ENCODE measurements at places on chromosomes 7 and 10.
A peak's percentile ranks its signal among the peaks of the same experiment; 100 is the strongest.

DNA sequence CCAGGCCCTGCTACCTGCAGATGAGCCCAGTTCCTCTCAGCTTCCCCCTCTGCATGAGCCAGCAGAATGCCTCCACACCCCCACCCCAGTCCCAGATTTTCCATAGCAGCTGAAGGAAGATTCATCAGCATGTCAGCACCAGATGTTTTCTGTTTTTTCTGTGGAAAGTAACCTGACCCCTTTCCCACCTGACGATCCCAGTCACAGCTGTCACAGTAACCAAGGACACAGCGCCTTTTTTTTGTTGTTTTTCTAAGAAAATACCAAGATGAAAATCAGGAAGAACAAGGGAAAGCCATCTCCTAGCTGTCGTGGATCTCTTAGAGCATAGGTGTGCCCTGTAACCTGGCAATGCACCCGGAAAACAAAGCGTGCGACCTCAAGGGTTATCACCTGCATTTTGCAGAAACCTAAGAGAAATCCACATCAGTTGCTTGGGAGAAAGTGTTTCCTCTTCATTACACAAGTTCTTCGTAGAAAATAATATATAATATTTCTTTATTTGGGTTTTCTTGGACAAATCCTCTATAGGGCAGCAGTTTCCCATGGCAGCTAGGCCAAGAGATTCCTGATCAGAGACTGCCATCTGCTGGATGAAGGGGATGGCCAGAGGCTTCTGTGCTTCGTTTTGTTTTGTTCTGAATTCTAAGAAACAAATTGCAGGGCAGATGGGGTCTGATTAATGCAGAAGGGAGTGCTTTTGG is 401.9 kb downstream of the TNS3 start:
- DNase-seq, result no peak

DNA sequence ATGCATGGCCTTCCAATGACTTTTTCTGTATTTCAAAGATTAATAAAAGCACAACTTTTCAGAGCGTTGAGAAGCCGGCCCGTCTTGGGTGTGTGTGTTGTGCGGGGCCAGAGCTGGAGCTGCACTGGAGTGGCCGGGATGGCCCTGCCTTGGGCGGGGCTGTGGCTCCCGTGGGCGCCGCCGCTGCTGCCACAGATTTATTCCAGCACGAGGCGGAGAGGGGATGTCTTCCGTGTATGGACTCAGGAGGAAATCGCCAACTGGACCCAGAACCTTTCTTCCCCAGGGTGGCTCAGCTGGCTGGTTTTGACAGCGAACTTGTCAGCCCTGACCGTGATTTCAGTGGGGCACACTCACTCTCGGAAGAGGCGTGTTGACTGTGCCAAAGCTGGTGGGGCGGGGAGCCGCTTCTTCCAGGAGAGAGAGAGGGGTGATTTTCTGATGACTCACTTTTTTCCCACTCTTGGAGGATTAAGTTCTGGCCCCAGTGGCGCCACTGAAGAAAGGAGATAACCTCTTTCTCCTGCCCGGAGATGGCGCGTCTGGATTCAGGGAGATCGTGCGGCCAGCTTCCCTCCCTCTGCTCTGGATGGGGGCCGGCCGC is 72.4 kb downstream of the DNAJB6 start:
- DNase-seq, result no peak

DNA sequence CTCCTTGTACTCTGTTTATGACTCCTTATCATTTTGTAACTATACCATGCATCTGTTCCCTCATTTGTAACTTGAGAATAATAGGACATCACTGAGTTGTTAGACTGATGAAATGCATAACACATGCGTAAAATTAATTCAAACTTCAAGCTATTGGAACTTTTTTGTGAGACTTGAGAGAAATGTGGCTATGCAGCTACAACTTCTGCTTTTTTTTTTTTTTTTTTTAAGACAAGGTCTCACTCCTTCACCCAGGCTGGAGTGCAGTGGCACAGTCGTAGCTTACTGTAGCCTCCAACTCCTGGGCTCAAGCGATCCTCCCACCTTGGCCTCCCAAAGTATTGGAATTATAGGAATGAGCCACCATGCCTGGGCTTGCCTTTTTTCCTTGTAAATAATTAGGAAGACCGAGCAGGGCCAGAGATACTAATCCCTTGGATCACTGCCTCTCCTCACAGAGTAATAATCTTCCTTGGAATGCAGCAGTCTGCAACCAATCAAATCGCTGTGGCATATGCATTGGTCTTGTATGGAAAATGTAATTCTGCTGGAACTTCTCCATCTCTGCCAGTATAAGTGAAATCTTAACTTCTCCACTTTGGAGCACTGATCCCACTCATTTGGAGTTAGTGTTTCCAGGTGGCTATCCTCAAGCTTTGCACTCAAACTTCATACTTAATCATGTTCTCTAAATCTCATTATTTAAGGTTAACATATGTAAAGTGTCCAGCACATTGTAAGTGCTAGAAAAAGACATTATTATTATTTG is 2.0 kb upstream of the PANK1 start:
- no peak for DNase-seq

- DNase-seq, result no peak
These were observed 46.9 kb downstream of the PIK3CG start for GRCh38 chr7:106911959-106912358.

DNA sequence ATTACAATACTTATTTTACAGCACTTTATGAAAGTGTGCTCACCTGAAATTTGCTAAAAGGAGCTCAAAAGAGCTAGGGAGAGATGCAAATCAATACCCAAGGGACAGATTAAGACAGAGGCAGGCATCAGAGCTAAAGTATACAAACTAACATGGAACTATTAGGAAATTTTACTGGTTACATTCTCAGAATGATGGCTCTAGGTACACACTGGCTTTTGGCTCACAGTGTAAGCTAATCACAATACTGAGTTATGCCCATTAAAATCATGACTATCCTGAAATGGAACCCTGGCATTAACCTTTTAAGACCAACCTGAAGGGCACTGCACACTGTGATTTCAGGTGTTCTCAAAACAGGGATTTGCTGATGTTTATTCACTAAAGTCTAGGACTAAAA is 98.1 kb downstream of the NT5C2 start:
- no peak for DNase-seq

GRCh38 chr7:81062755-81063154 is 143.9 kb upstream of the SEMA3C start:
- DNase-seq, result no peak

DNA sequence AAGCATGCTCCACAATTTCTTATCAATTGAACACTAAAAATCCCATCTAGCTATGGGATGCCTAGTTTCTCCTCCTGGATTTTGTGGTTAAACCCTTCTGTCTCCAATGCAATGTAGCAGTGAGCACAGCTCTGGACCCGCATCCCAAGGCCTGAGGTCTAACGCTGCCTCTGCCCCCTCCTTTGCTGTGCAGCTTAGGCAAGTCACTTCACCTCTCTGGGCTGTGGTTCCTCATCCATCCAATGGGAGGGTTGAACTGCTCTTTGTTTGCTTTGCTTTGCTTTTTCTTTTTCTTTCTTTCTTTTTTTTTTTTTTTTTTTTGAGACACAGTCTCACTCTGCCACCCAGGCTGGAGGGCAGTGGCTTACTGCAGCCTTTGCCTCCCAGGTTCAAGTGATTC is 69.2 kb downstream of the PARP12 start:
- DNase-seq, result no peak

DNA sequence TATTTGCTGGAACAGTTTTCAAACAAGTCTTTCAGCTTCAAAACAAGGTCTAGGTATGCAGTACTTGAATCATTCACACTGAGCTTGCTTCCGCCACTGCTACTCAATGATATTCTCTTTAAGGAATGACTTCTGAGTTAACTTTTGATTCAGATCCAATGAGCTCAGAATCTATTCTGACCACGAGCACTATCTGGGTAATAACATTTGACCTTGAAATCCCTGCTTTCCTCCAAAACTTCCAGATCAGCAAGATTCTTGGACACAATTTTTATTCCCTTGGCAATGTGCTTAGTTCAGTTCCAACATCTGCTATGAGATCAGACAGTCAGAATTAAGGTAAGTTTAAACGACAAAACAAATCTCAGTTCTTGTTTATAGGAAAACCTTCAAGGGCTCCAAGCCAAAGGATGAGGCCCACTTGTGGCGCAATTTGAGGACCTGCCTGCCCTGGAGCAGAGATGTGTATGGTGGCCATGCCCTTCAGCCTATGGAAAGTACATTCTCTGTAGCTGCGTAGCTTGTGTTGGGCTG is 87.2 kb downstream of the RNF216 start:
- no peak for DNase-seq

GRCh38 chr10:34771106-34771505 is 44.0 kb downstream of the PARD3 start:
- DNase-seq, result no peak

DNA sequence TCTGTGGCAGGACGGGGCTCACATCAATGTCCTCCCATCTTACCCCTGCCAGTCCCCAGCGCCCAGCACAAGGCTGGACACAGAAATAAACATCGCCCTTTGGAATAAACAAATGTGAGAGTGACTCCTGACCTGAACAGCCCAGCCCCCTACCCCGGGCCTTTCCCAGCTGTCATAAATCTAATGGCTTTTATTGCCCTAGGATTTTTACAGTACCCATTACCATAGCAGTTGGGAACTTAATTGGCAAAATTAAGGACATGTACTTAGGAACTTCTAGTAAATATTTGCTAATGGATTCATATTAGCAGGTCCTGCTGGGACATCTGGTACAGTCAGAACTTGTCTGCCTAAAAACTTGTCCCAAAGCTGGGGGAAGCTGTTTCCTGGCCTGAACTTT is 76.6 kb downstream of the GLRX3 start:
- DNase-seq, result no peak

DNA sequence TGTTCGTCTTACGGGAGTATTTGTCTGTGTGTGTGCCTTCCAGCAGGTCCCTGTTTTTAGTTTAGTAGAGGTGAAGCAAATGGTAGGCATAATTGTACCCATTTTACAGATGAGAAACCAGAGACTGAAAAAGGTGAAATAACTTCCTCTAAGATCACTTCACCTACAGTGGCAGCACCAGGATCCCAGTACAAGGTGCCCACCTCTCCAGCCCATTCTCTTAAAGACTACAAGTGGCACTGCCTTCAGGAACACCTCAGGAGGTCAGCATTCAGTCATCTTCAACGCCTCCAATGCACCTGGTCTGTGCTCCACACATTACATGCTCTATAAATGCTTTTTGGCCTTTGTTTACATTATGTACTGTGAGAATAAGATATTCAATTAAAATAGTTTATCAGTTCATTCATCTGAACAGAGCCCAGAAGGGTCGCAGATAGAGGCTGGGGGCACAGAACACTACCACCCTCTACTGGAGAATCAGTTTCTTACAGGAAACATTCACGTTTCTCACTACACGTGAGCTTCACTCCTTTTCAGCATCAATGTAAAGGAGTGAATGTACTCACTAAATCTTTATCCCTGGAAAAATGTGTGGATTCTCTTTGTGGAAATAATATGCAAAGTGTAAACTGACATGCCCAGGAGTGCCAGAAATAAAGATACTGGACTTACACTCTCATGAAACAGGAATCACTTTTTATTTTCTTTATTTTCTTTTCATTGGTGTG is 45.5 kb upstream of the ABLIM1 start:
- DNase-seq, result no peak

DNA sequence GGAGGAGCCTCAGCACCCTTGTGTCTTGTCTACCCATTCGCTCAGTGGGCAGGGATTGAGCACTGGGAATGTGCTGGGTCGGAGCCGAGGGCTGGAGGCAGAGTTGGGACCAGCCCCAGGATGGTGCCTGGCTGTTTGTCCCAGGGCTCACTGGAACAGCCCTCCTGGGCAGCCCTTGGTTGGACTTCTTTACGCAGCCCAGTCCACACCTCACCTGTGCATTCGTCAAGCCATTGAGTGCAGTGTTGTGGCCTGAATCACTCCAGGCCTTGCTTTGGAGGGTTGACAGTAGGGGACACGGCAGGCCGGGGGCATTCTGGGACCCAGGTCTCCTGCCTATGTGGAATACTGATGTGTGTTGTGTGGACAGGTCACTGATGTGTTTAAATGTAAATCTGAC is 229.6 kb downstream of the MGMT start:
- DNase-seq, result no peak

DNA sequence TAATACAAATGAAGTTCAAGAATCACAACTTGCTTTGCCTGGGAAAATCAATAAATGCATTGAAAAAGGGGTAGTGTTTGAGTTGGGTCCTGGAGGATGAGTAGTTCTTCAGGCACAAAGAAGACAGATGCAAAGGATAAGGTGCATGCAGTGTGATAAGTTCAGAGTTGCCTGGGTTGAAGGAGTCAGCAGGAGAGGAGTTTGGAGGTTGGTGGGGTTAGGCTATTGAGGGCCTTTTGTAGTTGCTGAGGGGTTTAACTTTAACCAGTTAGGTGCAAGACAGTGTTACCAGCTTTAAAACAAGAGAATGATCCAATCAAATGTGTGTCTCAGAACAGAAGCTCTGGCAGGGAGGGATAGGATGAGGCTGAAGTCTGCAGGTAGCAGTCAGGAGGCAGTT is 44.3 kb upstream of the GLCCI1 start:
- no peak for DNase-seq

GRCh38 chr10:88082806-88083596 is 219.6 kb downstream of the PTEN start:
- no peak for DNase-seq

- DNase-seq, result no peak
These were observed 116.2 kb downstream of the JAZF1 start for GRCh38 chr7:28064437-28064836.

DNA sequence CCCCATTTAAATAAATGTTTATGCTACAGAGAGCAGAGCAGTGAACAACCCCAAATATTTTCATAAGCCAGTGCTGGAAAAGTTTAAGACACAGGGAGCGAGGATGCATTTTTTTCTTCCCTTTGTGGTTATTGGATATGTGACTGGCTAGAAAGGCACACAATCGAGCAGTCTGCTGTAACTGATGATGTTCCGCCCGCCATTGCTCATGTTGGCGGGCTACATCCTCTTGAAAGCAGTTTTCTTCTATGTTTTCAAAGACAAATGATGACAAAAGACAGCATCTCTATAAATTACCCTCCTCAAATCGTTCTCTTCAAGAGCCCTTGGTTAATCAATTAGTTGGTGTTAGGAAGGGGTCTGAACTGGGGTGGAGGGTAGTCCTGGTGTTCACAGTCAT is 269.8 kb downstream of the SKAP2 start:
- no peak for DNase-seq

- DNase-seq, result no peak
These were observed 63.2 kb downstream of the USP6NL start for GRCh38 chr10:11548065-11548767.

GRCh38 chr7:30526163-30526562 is 21.5 kb upstream of the GGCT start:
- no peak for DNase-seq

DNA sequence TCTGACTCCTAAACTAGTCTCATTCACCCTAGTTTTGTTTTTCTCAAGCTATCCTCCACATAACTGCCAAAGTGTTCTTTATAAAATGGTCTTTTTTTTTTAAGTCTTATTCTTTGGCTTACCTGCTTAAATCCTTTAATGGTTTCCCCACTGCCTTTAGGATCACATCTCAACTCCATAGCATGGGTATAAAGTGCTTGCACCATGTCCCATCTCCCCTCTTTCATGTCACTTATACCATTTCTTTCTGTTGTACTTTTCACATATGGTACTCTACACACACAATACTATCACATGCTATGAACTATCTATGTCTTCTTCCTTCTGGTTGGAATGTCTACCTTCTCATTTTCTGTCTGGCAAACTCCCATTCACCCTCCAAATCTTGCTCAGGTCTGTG is 5.1 kb downstream of the MTPAP start:
- no peak for DNase-seq

- DNase-seq, result peak; percentile 39
These were observed 846 bp downstream of the MINPP1 start for GRCh38 chr10:87505366-87506111.

Measured in NCI-H510A (cell line).